ENCODE measurements at places on chromosomes 4 and X. TPM values are rescaled to one million over a fixed set of nuclear protein-coding genes. Genes with fewer than 3 reads are reported as not detected.

The SCFD2 gene
- 16.3 TPM for total RNA-seq

The PITX2 gene
- total RNA-seq, result not detected

The TGIF2LX gene
- not detected for total RNA-seq

The GIMD1 gene
- not detected for total RNA-seq

The DCHS2 gene
- not detected for total RNA-seq

The NUP62CL gene
- 0.62 TPM for total RNA-seq

The ARHGAP4 gene
- 50.7 TPM for total RNA-seq

The BEX1 gene
- 1.7 TPM for total RNA-seq

The ABLIM2 gene
- total RNA-seq, result 44.4 TPM

The SPANXA2 gene
- total RNA-seq, result not detected

The BANK1 gene
- 5.3 TPM for total RNA-seq

The AFM gene
- total RNA-seq, result not detected

The ZMAT1 gene
- total RNA-seq, result 35.0 TPM

The LINC00632 gene
- 1,334 TPM for total RNA-seq

The F8A2 gene
- total RNA-seq, result not detected

The SPACA5 gene
- total RNA-seq, result not detected

The CT83 gene
- total RNA-seq, result not detected

The SSX2 gene
- not detected for total RNA-seq

The UGT2B17 gene
- not detected for total RNA-seq

The CDKL5 gene
- total RNA-seq, result 13.6 TPM

The DCAF16 gene
- total RNA-seq, result 47.7 TPM

The GRIA2 gene
- total RNA-seq, result 16.6 TPM

The GAGE12F gene
- total RNA-seq, result not detected

The INTU gene
- 24.2 TPM for total RNA-seq

The GNRHR gene
- not detected for total RNA-seq

The FGF2 gene
- total RNA-seq, result 30.5 TPM

The KLHL5 gene
- total RNA-seq, result 48.2 TPM

The GLRB gene
- 2.7 TPM for total RNA-seq

The CLDN2 gene
- not detected for total RNA-seq

The ACOX3 gene
- 27.8 TPM for total RNA-seq

The CCDC110 gene
- total RNA-seq, result 0.36 TPM

The MAGEA10 gene
- not detected for total RNA-seq

The IL3RA gene
- 17.5 TPM for total RNA-seq

The HS3ST1 gene
- total RNA-seq, result 3.2 TPM

The NUDT6 gene
- 7.7 TPM for total RNA-seq

The HSFX1 gene
- 2.9 TPM for total RNA-seq

The POF1B gene
- total RNA-seq, result 0.18 TPM

The MAOB gene
- total RNA-seq, result 18.9 TPM

The CHRNA9 gene
- total RNA-seq, result not detected

The RAB41 gene
- not detected for total RNA-seq

The AMER1 gene
- 6.8 TPM for total RNA-seq

The OCRL gene
- total RNA-seq, result 21.4 TPM

The EMCN gene
- 58.5 TPM for total RNA-seq

The FAM156B gene
- 21.3 TPM for total RNA-seq

The SOX3 gene
- not detected for total RNA-seq

The RBMX gene
- 153 TPM for total RNA-seq

The GABRG1 gene
- total RNA-seq, result 1.4 TPM

The RHOXF2B gene
- not detected for total RNA-seq

The LIMCH1 gene
- total RNA-seq, result 195 TPM

The TCEAL1 gene
- total RNA-seq, result 25.4 TPM

The SH2D1A gene
- total RNA-seq, result 1.2 TPM

The EPGN gene
- 4.3 TPM for total RNA-seq

The GAGE1 gene
- total RNA-seq, result not detected

The TBC1D25 gene
- total RNA-seq, result 15.3 TPM

The BTC gene
- total RNA-seq, result 0.76 TPM
